ENCODE measurements at places on chromosomes 6 and 20. TPM values are rescaled to one million over a fixed set of nuclear protein-coding genes. Genes with fewer than 3 reads are reported as not detected.

Gene ZFP64
- total RNA-seq = 10.6 TPM

Gene ZNF334
- total RNA-seq = 1.1 TPM

Gene HLA-DMA
- 106 TPM for total RNA-seq

Gene SLC22A2
- not detected for total RNA-seq

Gene TGM3
- not detected for total RNA-seq

Gene KCNQ2
- total RNA-seq = not detected

Gene LY6G5C
- 2.2 TPM for total RNA-seq

Gene F13A1
- total RNA-seq = 188 TPM

Gene CPNE5
- total RNA-seq = 2.8 TPM

Gene HCRTR2
- 0.14 TPM for total RNA-seq

Gene COL9A1
- total RNA-seq = 5.2 TPM

Gene C4A
- total RNA-seq = 80.3 TPM

Gene SIRPD
- total RNA-seq = not detected

Gene RBM24
- 190 TPM for total RNA-seq

Gene NKX2-2
- not detected for total RNA-seq

- DNase-seq = no peak
Observed at GRCh38 chr6:3882866-3883265, 33.7 kb downstream of the FAM50B start.

DNA sequence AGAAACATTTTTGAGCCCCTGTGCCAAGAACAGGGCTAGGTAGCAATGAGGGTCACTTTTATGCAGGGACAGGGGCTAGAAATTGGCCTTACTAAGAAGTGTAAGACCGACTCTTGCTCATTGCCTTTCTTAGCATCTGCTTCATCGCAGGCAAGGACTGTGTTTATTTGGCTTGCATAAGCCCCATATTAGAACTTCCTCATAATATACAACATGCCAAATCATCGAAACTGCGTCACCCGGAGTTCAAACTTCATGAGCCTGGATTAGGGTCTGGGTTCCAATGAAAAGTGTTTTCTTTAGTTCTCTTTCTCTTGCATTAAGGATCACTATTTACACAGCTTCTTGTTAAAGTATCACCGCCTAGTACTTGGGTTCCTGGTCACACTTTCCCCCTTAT is 977 bp upstream of the SMAP1 start:
- DNase-seq = no peak

GRCh38 chr6:56820060-56820459 is 134.8 kb upstream of the BEND6 start:
- DNase-seq = no peak

- no peak for DNase-seq
Observed at GRCh38 chr6:164200071-164200470, 785.6 kb downstream of the QKI start.

DNA sequence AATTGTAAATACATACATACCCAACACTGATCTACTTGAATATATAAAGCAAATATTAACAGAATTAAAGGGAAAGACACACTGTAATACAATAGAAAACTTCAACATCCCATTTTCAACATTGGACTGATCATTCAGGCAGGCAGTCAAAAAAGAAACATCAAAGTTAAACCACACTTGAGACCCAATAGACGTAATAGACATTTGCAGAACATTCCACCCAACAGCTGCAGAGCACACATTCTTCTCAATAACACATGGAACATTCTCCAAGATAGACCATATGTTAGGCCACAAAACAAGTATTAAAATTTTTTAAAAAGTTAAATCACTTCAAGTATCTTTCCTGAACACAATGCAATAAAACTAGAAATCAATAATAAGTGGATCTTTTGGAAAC is 698.2 kb downstream of the COL12A1 start:
- DNase-seq = no peak

DNA sequence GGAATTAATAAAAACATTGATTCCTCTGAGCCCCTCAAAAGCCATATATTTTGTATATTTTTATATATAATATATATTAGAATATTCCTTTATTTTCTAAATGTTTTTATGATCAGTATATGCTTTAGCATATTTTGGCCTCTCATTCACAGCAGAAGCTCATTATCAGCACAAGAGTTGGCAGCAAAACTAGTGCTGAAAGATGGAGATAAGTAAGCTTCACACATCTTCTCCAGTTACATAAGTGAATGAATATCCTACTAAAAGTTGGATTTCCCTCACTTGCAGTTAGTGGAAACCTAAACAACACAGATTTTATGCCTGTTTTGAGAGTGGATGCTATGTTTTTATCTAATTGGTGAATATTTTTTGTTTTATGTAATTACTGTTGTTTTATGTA is 1303.8 kb upstream of the ADGRB3 start:
- no peak for DNase-seq

GRCh38 chr6:125587666-125588632 is 161.5 kb upstream of the HEY2 start:
- DNase-seq = peak; percentile 11

GRCh38 chr20:62751551-62752150 is 43.0 kb downstream of the NTSR1 start:
- no peak for DNase-seq

DNA sequence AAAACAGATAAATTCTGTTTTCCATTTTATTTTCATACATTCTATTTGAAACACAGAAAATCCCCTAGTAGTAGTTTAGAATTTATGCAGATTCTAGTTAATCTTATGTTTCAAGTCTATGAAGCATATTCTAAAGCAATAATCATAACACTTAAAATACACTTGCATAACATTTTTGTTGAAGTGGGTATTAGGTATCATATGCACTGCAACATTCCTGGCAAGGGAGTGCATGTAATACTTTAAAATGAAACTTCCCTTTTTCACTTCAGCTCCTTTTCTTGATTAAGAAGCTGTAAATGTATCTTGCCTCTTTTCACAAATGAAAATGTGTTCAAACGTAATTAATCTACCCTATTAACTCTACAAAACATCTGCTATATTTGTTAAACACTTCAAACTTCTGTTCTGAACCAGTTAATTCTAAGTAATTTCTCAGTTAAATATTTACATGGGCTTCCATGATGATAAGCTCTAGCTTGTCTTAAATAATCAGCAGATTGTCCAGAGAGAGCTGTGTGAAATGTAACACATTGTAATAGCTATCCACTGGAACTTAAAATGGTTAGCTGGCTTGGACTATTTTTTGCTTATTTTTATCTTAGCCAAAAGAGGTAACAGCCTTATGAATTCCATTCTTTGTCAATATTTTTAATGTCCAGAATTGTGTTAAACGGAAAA is 192.8 kb downstream of the COL19A1 start:
- no peak for DNase-seq

- DNase-seq = peak; percentile 22
Observed at GRCh38 chr6:137233911-137234863, 15.0 kb upstream of the IFNGR1 start.

GRCh38 chr6:6783721-6784120 is 195.2 kb downstream of the LY86 start:
- DNase-seq = no peak

- no peak for DNase-seq
Observed at GRCh38 chr6:144297511-144298100, 12.5 kb downstream of the UTRN start.

- no peak for DNase-seq
Observed at GRCh38 chr6:159217595-159218275, 48.5 kb downstream of the FNDC1 start.

- DNase-seq = no peak
Observed at GRCh38 chr6:43014434-43014909, 423 bp downstream of the KLHDC3 start.

DNA sequence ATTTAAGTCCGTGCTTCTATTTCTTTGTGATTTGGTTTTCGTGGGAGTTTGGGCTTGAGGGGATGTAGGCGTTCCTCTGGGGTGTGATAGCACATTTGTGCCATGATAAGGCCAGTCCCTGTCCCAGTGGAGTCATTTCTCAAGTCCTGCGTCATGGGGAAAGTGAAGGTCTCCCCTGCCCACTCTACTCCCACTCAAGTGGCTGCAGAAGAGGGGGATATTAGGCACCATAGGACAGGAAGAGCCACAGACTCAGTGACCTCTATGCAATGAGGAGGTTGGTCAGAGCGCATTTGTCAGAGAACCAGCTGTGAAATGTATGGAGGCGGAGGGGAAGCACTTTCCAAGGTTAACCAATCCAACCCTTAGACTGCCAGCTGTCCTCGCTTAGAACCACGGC is 51.9 kb upstream of the EDN1 start:
- no peak for DNase-seq

- DNase-seq = no peak
Observed at GRCh38 chr20:63534427-63534830, 2.7 kb downstream of the PTK6 start.

DNA sequence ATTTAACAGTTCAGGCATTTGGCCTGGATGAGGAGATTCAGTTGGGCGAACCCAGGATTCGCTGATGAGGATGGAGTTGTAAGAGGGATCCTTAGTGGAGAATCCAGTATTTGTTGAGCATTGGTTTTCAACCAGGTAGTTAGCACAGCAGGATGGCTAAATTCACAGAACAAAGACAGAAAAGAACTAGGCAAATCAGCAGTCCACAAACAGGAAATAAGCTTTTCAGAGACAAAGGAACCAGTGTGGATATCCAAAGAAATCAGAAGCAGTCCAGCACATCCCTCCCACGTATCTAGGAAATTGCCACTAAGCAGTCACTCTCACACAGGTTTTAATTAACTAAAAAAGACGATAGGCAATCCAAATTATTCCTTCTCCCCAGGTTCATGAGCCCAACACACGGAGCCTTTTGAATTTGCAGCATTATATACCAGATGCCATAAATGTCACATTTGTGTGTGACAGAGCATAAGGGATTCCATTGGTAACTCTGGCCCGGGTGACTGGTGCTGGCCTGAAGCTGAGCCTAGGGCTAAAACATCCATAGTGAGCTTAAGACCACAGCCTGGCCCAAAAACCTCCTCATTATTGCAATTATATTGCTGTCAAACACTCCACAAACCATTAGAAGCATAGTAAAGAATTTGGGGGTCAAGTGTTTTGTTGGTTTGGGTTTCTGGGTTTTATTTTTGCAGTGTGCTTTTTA is 131.5 kb downstream of the SOBP start:
- no peak for DNase-seq

GRCh38 chr20:45792317-45793118 is 764 bp downstream of the DNTTIP1 start:
- peak; percentile 24 for DNase-seq

DNA sequence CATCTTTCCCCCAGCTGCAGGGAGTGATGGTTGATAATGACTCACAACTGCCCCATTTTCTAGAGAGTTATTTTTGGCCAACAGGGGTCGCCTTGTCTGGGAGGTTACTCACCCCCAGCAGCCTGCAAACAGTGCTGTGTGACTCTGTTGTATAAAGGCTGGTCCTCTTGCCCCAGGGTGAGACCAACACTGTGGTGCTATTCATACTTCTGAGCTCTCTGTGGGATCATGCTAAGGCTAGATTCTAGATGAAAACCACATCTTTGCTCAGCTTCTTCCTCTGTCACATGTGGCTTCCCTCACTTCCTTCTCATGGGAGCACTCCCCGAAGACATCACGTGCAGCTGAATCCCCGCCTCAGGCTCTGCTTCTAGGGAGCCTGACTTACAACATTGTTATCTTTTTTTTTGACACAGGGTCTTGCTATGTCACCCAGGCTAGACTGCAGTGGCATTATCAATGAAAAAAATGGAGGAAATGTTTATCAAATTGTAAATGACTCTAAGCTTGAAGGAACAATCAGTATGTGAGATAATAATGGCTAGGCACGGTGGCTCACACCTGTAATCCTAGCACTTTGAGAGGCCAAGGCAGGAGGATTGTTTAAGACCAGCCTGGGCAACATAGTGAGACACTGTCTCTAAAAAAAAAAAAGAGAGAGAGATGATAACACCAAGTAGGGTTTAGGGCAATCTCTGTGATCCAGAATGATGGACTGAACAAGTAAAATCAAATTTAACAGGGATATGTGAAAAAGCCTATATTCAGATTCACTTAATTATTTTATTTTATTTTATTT is 55.7 kb upstream of the SLC23A2 start:
- peak; percentile 22 for DNase-seq

- DNase-seq = no peak
Observed at GRCh38 chr6:141809901-141810300, 322.8 kb upstream of the GJE1 start.

GRCh38 chr20:52372169-52372568 is 180.6 kb upstream of the ZFP64 start:
- DNase-seq = no peak

DNA sequence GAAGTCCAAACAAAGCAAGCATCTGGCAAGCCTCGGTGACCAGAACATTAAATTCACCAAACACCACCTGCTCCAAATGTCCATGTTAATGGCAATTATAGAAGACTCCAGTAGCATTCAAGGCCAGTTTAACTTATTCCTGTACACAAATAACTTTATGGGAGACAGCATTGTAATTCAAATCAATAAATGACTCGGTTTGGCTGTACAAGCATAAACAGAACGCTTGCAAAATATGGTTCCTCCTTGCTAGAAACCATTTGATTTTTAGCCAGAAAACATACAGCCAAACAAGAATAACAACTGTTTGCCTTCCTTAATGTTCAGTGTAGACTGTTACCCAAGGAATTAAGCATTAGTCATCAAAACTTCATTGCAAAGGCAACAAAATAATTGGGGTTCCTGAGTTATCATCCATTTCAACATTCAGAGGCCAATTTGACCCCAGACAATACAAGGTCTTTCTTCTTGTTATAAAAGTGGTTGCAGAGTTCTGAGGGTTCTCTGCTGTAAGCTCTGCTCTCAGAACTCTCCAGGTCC is 125.1 kb downstream of the BFSP1 start:
- no peak for DNase-seq

DNA sequence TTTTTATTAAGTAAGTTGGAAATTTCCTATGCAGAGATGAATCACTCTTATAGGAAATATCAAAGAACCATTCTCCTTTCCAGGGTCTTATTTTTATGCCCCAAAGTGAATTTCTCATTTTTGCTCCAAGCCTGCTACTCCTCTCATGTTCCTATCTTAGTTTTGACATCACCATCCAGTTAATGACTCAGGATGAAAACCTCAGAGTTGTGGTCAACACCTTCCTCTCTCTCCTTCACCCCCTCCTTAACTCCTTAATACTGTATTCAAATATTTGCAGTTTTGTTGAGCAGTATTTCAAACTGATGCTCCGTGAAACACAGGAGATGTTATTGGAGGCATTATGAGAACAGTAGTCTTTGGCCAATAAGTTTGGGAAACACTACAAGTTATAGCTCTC is 64.1 kb downstream of the NRN1 start:
- DNase-seq = no peak

All from heart right ventricle (tissue), 16 donors.